RWPE1 (cell line): ENCODE measurements at places on chromosomes 16 and 17.

- DNase-seq: peak; percentile 58
Measured at GRCh38 chr17:64507413-64507782, 621 bp downstream of the CEP95 start.

GRCh38 chr17:57892820-57893595 is 43.2 kb upstream of the MRPS23 start:
- DNase-seq: peak; percentile 79

- DNase-seq: peak; percentile 54
Measured at GRCh38 chr16:30609002-30609925, 925 bp downstream of the ZNF689 start.

GRCh38 chr17:14557480-14557879 is 256.6 kb downstream of the HS3ST3B1 start:
- DNase-seq: no peak

DNA sequence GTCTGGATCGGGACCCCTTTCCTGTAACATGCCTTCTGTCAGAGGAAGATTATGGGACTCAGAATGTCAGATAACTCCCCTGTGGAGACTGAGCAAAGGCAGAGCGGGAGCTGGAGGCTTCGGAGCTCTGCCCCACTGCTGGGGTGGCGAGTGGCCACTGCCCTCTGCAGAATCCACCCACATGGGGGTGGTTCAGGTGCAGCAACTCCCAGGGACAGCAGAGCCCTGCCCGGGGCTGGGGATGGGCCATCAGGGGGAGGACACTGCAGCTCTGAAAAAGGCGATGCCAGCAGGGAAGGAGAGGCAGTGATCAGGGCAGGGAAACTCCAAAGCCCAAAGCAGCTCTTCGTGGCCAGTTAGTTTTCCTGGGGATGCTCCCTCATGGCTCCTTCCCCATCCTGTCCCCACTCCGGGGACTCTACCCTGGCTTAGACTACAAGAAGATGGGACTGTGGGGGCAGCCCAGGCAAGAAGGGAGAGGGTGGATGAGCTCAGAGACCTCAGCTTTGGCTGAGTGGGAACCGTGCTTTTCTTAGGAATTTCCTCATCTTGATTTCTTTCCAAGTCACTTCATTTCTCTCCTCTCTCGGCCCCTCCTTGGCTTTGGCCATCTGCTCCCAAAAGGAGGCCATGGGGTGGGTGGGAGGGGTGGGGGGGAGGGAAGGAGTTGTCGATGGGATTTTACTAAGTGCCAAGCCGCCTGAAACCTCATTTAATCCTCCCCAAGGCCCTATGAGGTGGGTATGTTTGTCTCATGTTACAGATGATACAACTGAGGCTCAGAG is 4.0 kb downstream of the CA4 start:
- no peak for DNase-seq

GRCh38 chr17:7932949-7933348 is 943 bp downstream of the CNTROB start:
- peak; percentile 55 for DNase-seq

GRCh38 chr16:50368410-50369132 is at the start of gene BRD7:
Gene BRD7 (minus strand): TSS chr16:50368988. CDS start chr16:50368774, 214 bp downstream.
- peak; percentile 77 for DNase-seq

DNA sequence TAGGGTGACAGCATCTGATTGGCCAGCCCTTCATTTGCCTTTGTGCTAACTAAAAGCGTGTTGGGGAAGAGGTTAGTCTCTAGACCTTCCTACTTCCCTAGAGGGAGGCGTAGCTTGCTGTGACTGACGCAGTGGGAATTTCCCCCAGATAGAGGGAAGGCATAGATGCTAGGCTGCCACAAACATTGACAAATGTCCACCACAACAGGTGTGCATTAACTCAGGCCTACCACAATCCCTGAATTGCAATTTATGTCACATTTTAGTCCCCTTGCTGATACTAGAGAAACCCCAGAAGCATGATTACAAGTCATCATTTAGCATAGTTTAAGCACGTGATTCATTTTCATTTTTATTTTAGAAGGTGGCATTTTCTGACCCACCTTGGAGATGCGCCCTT is 76.3 kb upstream of the WSB1 start:
- DNase-seq: no peak

DNA sequence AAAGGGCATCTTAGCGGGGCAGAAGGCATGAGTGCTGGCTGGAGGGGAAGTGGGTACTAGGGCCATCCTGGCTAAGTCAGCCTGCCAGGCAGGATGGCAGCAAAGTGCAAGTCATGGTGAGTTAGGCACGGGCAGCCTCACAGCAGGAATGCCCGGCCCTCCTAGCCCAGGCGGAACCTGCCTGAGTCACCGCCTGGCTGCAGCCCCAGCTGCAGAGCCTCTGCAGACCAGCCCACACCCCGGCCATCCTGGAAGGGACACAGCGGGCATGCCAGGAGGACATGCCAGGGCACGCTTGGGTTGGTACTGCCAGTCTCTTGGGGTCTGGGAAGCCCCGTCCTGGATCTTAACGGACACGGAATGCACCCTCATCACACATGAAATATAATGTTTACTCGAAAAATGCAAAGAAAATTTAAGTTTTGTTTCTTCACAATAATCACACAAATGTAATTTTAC is 5.0 kb upstream of the ALDH3A1 start:
- peak; percentile 95 for DNase-seq

DNA sequence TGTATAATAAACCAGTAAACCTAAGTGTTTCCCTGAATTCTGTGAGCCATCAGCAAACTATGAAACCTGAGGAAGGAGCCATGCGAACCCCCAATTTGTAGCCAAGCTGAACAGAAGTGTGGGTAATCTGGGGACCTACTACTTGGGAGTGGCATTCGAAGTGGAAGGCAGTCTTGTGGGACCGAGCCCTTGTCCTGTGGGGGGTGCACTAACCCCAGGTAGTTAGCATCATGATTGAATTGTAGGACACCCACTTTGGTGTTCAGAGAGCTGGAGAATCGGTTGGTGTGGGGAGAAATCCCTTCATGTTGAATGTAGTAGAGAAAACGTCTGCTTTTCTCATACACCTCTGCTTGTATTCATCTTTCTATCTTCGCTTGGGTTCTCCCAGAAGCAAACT is 79.7 kb upstream of the CPHXL start:
- no peak for DNase-seq

DNA sequence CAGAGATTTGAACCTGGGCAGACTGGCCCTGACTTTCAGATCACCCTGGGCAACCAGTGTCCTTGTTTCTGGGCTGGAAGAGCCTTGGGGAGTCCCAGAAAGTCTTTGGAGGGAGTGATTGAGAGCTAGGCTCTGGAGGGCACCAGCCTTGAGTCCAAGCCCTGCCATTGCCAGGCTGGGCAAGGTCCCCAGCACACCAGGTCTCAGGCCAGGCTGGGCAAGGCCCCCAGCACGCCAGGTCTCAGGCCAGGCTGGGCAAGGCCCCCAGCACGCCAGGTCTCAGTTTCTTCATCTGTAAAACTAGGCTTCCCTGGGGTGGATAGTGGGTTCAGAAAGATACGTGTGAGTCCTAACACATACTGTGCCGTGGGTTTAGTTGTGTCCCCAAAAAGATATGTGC is 135.0 kb downstream of the IRF8 start:
- DNase-seq: no peak

GRCh38 chr17:56592487-56593085 is 913 bp upstream of the NOG start:
- peak; percentile 60 for DNase-seq

DNA sequence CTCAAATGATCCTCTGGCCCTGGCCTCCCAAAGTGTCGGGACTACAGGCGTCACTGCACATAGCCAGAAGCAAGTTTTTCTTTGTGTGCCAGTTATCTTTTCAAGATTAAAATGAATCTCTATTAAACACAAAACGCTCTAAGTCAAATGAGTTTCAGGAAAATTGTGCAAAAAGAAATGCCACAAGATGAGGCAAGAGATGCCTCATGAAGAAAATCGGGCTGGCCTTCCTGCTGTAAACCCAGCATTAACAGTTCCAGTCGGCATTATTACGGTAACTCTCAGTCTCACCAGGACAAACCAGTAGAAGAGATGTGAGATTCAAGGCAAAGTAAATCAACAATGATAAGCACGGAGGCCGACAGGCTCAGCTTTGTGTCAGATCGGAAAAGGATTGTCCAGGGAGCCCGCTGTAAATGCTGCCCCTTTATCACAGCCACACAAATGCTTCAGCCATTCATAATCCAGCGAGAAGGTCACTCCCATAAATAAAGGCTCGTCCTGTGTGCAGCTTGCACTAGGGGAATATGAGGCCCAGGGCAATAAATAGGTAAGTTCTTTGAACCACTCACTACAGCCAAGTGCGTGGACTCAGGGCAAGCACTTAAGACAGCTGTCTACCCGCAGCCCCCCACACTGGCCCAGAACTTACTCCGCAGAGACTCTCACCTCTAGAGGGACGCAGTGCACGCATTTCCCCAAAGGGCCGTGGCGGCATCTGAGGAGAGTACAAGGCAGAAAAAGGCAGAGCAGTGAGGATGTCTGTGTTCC is 27.2 kb downstream of the NPLOC4 start:
- no peak for DNase-seq

- DNase-seq: no peak
Measured at GRCh38 chr16:49757559-49758069, 98.3 kb downstream of the ZNF423 start.

GRCh38 chr17:1961189-1961588 is 63.9 kb downstream of the RTN4RL1 start:
- no peak for DNase-seq

DNA sequence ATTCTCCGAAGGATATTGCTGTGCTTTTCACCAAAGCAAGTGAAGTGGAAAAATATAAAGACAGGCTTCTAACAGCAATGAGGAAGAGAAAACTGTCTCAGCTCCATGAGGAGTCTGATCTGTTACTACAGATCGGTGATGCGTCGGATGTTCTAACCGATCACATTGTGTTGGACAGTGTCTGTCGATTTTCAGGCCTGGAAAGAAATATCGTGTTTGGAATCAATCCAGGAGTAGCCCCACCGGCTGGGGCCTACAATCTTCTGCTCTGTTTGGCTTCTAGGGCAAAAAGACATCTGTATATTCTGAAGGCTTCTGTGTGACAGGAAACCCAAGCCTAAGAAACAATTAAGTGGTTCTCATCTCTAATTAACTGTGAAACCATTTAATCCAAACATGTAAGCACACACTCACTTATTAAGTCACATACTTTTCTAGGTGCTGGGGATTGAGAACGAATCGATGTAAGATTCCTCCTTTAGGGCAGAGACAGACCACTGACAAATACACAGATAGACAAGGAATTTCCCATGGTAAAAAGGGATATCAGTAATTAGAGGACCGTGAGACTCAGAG is 22.8 kb downstream of the SLFN5 start:
- no peak for DNase-seq

DNA sequence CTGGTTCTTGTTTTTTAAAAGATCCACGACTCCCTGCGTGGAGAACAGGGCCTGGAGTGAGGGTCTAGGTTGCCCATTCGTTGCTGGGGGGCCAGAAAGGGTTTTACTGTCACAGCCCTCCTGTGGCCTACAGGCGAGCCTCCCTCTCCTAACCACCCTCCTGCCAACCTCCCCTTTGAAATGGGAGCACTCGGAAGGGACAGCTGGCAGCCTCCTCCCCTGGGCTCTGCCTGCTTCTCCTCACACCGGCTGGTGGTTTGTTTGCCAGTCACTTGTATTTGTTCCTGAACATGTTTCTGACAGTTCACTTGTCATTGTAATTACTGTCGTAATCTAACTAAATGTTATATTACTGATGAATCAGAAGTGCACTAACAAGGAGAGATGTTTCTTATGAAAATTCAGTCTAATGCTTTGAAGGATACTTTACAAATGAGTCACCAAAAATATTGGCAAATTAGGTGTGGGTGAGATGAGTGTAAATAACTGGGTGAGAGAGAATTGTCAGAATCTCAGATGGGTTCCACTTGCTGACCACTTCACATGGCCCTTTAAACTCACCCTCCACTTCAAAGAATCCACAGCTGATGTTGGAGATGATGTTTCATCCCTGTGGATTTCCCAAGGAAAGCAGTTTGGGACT is 2.7 kb upstream of the SPPL2C start:
- peak; percentile 41 for DNase-seq

- DNase-seq: no peak
Measured at GRCh38 chr17:45394564-45394912, 38.1 kb downstream of the ARHGAP27 start.

DNA sequence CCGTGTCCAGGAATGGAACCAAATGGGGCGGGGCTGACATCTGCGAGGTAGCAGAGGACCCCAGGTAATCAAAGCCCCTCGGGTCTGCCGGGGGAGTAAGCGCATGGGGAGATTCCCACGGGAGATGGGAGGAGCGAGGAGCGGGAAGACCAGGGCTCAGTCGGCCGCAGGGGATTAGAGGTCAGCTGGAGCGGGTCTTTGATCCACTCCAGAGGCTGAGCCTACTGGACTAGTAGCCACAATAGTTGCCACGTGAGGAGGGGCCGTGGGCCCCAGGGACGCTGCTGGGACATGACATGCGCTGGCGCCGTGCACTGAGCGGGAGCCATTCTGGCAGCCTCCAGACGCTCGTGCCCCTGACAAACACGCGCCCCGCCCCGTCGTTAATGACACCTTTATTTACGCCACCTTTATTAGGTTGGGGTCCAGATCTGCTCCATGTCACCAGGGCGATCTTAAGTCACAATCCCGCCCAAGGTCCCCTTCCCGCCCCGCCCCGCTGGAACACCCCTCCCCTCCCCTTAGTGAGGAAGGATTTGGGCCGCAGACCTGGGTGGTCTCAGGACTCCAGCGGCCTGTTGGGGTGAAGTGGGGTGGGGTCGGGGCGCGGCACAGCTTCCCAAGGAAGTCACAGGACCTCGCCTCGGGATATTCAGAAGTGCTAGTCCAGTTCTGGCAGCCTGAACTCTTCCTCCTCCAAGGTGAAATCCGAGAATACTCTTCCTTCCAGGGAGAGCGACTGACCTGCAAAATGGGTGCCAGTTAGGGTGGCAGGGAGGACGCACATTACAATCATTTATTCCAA is 15.0 kb downstream of the PPY start:
- DNase-seq: no peak

GRCh38 chr17:12250973-12251372 is 230.3 kb downstream of the MAP2K4 start:
- no peak for DNase-seq

GRCh38 chr16:31873556-31874365 is at the start of gene ZNF267:
Gene ZNF267 (plus strand): TSS chr16:31873807. CDS start chr16:31873967, 160 bp downstream.
- DNase-seq: peak; percentile 96

DNA sequence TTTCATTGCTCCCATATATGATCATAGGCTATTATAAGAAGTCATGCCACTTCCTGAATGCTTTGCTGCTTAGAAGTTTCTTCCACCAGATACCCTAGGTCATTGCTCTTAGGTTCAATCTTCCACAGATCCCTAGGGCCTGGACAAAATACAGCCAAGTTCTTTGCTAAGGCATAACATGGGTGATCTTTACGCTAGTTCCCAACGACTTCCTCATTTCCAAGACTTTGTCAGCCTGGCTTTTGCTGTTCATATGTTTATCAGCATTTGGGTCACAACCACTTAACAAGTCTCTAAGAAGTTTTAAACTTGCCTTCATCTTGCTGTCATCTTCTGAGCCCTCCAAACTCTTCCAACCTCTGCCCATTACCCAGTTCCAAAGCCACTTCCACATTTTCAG is 20.1 kb upstream of the DLX3 start:
- no peak for DNase-seq
